ENCODE measurements at places on chromosomes 5 and 9. TPM values are rescaled to one million over a fixed set of nuclear protein-coding genes. Genes with fewer than 3 reads are reported as not detected.

Gene LRRC14B
- not detected for total RNA-seq

Gene CNTNAP3
- 6.3 TPM for total RNA-seq

Gene ACTBL2
- total RNA-seq, result 0.19 TPM

DNA sequence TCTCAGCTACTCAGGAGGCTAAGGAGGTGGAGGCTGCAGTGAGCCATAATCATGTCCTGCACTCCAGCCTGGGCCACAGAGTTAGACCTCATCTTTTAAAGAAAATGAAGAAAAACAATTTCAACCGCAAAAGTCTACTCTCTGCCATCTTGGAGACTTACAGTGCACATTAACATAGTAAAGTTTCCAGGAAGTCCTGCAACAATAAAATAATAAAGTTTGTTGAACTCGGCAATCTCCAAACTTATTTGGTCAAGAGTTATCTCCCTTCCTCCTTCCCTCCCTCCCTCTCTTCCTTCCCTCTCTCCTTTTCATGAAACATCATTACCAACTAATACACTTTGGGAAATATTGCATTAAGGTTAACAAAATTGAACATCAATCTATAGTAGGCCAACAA, 94.1 kb upstream of the JAK2 start:
- no peak for DNase-seq

GRCh38 chr9:137253717-137254623, 1.2 kb upstream of the NELFB start:
- DNase-seq, result no peak

Measured in omental fat pad (tissue), 4 donors.